NCI-H1436 treated with DMSO at 0.1 percent for 48 hours (cell line): ENCODE measurements at places on chromosomes 4 and X.
A peak's percentile ranks its signal among the peaks of the same experiment; 100 is the strongest.

GRCh38 chr4:41339812-41340809 is 83.4 kb downstream of the UCHL1 start:
- no peak for DNase-seq

DNA sequence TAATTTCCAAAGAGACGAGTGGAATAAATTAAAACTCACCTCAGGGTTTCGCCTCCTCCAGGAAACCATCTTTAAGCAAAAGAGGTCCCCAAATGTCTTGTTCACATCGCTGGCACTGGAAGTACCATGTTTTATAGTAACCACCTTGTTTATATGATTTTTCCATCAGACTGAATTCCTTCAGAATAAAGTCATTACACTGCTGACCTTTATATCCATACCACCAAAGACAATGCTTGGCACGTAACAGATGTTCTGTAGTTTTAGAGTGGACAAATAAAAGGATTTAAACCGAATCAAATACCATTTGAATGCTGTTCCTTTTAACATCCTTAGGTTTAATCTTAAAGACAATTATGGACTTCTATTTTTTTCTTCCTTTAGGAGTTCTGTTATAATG is 4.7 kb downstream of the NUDT6 start:
- DNase-seq, result no peak

DNA sequence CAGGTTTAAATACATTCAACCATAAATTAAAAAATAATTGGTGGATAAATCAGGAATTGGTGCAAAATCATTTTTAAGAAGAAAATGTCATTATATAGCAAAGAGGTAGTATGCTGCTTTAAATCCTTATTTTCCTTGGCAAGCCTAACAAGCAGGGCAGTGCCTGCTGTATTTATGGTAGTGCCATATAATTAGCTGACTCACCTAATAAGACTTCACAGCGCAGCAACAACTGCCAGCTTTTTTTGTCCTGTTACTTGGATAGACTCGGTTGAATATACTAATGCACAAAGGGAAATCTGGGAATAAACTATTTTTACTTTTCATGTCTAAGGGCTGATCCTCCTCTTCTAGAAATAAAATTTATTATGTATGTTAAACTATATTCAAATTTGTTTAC is 99.1 kb downstream of the SNCA start:
- DNase-seq, result peak; percentile 45

GRCh38 chr4:17807446-17807845 is 3.1 kb downstream of the DCAF16 start:
- no peak for DNase-seq

DNA sequence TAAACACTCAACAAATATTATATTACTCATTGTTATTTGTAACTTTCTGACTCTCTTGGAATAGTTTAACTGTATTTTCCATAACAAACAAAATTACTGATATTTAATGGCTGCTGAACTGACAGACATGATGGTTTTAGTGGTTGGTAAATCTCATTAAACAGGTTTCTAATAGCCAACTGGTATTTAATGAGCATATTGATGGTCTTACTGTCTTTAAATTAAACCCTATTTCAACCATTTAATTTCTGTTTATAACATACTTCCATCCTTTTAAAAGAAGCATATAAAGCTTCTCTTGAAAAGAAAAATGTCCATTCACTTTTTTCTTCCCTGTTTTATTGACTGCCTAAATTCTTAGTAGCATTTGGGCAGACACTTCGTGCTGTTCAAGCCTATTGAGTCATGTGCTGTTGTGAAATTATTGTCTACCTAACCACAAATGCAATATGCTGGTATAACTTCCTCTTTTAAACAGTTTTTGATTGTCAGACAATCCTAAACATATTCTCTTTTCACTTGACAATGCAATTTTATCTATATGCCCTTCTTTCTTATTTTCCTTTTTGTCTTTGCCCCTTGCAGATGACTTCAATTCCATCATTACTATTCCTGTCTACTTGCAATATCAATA is 163.9 kb upstream of the SLC7A11 start:
- DNase-seq, result no peak

DNA sequence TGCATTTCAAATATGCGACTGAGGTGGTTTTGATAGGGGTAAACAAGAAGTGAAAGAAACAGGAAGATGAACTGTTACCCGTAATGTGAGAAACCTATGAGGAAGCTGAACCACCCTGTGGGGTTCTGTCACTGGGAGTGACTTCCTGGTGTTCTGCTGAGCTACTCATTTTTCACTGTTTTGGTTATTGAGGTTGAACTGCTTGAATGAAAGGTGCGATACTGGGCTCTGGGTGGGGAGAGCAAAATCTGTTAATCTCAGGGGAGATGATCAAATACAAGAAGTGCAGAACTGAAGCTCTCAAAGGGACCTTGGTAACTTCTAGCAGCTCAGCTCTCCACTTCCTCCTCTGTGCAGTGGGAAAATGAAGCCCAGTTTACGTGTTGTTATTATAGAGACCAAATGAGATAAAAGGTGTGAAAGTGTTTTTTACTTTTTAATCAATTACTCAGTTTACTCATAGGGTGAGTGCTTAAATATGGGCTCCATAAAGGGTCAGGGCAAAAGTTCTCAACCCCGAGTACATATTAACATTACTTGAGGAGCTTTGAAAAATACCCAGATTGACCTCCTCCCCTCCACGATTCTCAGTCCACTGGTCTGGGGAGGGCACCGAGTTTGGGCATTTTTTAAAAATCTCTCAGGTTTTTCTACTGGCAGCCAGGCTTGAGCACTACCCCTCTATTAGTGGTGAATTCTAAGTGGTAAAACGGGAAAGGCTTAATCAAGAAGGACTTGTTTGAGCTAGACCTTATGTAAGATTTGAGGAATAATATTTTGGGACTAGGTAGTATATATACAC is 66.7 kb downstream of the COQ2 start:
- DNase-seq, result no peak

DNA sequence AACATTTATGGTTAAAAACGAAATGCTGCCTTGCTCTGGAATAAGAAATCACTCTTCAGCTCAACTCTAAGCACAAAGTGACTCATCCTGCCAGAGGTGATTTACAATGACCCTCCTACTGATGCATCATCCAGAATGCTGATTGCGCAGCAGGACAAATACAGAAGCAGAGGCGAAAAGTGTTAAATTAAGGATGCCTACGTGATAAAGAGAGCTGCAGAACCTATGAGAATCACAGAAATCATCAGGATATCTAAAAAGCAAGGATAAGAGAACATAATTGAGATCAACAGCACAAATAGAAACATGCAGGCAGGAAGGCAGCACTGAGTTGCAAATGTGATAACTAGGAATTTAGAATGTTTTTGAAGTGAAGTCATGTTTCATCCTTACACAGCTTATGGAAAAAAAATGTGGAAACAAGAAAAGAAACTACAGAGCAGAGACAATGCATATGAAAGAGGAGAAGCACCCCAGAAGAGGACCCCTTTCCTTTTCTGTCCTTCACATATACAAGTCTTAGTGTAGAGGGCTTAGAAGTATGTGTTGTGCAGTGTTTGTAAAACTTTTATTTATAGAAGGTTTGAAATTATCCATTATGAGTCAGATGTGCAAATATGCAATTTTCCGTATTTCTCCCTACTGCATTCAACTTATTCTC is 188.4 kb downstream of the SLC7A11 start:
- DNase-seq, result no peak

DNA sequence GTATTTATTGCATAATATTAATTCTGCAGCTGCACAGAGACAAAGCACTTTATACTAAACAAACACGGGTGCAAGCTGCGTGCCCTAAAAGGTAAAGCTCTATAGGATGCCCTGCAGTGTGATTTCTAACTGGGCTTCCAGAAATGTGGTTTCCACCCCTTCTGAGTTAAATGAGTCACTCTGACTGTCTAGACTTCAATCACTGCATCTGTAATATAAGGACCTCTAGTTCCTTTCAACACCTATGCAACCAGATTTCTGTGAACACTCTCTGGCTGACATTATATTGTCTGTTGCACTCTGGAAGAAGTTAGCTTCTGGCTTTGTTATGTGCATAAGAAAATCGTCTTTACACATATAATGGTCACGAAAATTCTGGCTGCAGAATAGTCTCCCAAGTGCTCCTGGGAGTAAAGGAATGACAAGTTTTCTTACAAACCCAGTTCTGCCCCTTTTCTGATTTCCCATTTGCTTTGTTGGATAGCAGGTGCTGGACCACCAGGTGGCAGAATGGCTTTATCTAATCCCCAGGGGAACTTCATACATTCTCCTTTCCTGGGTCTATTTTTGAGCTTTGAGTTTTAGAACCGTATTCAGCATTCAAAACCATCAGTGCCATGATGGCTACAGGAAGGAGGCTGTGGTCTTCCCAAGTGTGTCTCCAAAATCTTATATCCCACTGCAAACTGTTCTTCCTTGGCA is 842.2 kb downstream of the STIM2 start:
- DNase-seq, result no peak

- DNase-seq, result no peak
These were observed 622.7 kb downstream of the RAPGEF2 start for GRCh38 chr4:159725571-159725970.
